ENCODE measurements at places on chromosomes 4 and X.
A peak's percentile ranks its signal among the peaks of the same experiment; 100 is the strongest.

DNA sequence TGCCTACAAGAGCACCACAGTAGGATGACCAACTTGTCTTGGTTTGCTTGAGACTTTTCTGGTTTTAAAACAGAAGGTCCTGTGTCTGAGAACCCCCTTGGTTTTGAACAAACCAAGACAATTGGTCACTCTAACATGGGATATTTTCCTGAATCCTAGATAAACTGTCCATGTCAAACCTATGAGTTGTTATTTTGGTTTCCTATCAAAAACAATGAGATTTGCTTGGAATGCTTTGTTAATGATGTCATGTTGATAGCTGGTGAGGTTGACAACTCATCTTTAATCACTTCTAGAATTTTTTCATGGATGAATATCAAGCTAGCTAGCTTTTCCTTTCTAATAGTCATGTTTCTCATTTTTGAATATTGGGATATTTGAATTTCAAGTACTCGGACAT lies 518.3 kb upstream of the ARX start:
- DNase-seq = no peak

DNA sequence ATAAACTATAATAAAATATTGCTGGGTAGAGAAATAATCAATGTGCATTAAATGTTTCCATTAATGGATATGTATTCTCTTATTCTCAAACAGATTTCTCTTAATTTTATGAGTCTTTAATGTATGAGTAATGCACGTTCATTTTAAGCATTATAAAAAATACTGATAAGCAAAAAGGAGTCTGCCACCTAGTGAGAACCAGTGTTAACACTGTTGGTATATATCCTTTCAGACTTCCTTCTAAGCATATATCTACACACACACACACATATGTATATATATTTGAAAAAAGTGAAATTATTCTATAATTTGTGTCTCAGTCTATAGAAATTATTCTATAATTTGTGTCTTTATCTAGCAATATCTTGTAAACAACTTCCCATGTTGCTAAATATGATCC lies 49.9 kb upstream of the MTMR1 start:
- peak; percentile 6 for DNase-seq

- DNase-seq = no peak
Observed at GRCh38 chrX:151935358-151935757, 22.7 kb downstream of the MAGEA4 start.

DNA sequence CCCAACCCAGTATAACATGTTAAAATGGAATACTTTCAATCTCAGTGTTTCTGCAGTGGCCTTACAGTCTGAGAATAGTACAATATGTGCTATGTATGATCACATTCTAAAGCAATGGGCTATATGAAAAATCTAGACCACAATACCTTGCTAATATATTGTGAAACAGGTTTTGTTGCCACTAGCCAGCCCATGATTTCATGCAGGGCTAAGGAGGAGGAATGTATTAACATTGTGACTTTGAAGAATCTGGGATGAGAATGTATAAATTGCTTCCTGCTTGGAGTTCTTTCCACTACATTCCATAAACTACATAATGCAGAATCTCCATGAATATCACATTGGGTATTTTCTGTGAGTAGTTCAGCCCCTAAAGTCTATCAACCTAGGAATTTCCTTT lies 935.4 kb upstream of the GRIA3 start:
- DNase-seq = no peak

GRCh38 chr4:36502350-36502749 lies 220.9 kb downstream of the DTHD1 start:
- no peak for DNase-seq

DNA sequence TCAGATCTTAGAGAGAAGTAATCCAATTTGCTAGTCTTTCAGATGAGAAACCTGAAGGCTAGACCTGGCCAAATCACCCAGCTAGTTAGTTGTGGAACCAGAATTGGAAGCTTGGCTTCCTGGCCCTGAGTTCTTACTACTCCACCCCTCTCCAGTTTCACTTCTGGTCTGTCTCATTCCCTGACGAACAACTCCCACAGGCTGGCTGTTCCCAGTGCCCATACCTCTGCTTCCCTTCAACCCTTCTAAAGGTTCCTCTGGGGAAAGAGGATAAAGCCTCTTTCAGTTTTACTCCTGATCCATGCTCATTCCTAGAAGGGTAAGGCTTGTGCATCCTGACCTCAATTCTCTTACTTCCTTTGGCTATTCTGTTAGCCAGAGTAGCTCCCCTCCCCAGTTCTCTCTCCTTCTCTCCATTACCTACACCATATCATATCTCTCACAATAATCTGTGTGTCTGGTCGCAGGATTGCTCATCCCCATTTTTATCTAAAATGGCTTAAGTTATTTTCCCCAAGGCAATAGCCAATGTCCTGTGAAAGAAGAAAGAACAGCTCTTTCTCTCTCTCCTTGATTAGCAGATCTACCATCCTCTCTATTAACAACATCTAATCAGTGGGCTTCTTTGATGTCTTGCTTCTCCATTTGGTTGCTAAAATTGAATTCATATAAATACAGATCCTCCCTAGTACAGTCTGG lies 155.0 kb upstream of the MAOA start:
- DNase-seq = no peak

DNA sequence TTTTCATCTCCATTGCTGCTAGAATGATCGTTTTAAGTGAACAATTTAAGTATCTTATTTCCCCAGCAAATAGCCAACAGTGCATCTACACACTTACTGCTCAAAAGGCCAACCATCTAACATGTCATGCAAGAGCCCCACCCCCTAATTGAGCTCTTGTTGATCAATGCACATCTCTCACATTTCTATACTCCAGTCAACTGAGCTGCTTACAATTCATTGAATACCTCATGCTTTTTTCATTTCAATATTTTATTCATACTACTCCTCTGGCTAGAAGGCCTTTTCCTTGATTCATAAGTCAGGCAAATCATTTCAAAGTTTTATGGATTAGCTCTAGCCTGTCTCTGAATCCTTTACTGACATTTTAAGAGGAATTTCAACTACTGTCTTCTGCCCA lies 79.0 kb upstream of the WDR17 start:
- DNase-seq = no peak

- DNase-seq = no peak
Observed at GRCh38 chr4:112213091-112213490, 18.5 kb upstream of the AP1AR start.

DNA sequence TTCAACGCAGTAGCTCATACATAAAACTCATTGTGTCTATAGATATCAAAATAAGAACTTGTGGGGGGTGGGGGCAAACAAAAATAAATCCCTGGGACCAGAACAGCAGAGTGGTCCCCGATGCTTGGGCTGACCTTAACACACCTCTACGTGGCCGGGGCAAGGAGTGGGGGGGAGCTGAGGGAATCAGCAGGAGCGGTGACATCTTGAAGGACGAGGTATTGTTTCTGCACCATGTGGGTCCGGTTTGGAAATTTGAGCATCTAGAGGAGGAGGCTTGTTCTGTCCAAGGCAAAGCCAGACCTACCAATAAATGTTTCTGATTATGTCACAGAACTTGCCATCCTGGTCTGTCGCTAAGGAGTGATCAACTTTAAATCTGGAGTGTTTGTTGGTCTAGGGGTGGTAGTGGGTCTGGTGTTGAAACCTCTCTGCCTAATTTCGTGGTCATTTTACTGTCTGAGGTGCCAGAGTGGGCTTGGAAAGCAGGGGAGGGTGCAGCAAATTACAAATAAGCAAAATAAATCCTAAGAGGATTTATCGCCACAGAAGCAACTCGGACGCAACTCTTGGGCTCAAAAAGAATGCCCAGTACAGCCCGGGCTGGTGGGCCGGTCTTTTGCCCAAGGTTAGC lies 774 bp upstream of the RAPGEF2 start:
- DNase-seq = peak; percentile 32

- DNase-seq = peak; percentile 50
Observed at GRCh38 chr4:174423257-174423944, 98.9 kb downstream of the HPGD start.

DNA sequence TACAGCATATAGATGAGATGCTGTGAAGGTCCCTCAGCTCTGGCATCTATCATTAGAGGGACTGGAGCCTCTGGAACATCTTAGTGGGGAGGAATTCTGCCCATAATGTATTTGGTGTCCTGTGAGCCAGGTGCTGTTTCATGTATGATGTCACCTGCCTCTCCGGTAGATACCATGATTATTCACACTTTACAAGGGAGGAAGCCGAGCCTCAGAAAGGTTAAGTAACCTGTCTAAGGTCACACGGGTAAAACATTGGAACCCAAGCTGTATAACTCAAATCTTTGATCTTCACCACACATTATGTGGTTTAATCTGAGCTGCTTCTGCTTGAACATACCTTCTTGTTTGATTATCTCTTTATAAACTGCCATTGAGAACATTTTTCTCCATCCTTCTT lies 442.8 kb downstream of the BCOR start:
- peak; percentile 35 for DNase-seq

DNA sequence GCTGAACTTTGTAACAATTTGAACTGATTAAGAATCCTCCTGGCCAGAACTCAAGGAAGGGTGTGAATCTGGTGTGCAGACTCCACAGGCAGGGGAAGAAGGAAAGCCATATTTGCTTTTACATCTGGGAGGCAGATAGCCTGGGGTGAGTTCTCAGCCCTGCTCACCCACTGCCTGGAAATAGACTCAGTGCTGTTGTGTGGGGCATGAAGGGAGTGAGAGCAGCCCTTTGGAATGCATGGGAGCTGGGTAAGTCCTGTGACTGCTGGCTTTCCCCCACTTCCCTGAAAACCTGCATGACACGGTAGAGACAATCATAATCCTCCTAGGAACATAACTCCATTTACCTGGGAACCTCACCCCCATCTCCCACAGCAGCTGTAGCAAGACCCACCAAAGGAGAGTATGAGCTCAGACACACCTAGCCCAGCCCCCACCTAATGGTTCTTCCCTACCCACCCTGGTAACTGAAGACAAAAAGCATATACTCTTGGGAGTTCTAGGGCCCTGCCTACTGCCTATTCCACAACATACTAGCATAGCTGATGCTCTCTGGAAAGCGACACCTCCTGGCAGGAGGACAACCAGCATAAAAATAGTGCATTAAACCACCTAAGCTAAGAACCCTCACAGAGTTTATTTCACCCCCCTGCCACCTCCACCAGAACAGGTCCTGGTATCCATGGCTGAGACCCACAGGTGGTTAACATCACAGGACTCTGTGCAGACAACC lies 59.3 kb upstream of the UBQLN2 start:
- no peak for DNase-seq

DNA sequence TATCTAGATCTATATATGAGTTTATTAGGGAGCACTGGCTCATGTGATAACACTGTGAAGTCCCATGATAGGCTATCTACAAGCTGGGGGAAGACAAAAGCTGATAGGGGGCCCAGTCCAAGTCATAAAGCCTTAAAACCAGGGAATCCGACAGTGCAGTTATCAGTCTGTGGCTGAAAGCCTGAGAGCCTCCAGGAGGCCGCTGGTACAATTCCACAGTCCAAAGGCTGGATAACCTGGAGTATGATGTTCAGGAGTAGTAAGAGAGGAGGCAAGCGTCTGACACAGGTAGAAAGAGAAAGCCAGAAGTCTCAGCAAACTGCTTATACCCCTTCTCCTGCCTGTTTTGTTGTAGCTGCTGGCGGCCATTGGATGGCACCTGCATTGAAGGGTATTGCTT lies 177.6 kb upstream of the SPRY1 start:
- no peak for DNase-seq

GRCh38 chrX:43836435-43837184 lies 45.6 kb downstream of the MAOB start:
- peak; percentile 58 for DNase-seq

DNA sequence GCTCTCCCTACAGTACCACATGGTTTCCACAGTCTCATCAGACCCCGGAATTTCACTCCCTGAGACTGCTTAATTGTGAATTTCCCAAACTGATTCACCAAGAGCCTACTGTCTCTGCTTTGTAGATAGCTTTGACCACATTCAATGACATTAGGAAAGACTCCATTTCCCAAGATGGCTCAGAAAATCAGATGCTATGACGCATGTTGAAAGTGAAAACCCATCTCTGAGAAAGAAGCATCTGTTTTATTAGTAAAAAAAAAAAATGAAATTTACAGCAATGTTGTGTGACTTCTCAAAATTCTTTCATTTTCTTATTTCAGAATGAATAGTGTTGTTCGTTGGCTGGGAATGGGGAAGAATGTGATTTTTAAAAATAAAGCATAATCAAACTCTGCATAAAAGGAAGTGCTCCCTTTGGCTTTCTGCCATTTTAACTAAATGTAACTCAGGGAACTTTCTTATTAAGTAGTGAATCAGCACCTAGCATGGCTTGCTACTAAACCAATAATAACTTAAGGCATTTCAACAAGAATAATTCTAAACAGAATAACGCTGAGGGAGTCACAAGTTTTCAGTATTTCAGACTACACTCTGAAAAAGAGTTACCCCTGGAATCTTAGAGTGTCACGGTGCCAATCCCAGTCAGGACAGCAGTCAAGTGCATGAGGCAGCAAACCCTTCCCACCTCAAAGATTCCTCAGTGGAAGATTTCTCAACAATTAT lies 97.4 kb upstream of the MYOZ2 start:
- no peak for DNase-seq

- DNase-seq = no peak
Observed at GRCh38 chr4:158521484-158522088, at the start of gene RXFP1. Gene RXFP1, plus strand, starts transcription at chr4:158521882. Its CDS starts 95 bp downstream, at chr4:158521977.

DNA sequence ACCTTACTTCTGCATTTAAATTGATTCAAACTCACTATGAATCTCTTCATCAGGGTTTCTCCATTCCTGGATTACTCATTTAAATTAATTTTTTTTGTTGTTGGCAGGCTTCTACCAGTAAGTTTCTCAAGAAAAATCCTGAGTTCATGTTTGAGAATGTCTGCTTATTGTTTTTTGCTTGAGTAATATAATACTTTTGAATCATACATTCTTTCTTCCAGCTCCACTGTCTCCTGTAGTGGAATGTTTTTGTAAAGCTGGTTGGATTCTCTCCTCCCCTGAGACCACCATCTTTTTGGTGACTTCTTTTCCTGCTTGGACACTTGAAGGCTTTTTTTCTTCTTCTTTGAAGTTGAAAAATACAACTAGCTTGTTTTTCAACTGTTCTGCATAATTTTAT lies 4.3 kb upstream of the MID1IP1 start:
- DNase-seq = no peak

DNA sequence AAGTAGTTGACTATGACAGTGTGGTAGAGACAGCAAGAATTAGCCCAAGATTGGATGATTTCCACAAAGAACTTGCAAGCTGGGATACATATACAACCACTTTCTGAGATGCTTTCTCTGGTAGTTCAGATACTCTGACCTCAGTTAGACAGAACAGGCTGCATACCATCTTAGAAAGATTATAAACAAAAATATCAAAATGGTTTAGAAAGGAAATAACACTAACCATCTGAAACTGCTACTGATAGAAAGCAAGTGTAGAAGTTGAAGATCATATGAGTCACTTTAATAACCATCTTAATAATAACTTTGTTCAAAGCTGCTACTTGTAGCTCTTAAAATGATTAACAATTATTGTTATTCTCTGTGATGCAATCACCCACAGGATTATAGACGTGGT lies 255.4 kb upstream of the TTC29 start:
- DNase-seq = no peak

DNA sequence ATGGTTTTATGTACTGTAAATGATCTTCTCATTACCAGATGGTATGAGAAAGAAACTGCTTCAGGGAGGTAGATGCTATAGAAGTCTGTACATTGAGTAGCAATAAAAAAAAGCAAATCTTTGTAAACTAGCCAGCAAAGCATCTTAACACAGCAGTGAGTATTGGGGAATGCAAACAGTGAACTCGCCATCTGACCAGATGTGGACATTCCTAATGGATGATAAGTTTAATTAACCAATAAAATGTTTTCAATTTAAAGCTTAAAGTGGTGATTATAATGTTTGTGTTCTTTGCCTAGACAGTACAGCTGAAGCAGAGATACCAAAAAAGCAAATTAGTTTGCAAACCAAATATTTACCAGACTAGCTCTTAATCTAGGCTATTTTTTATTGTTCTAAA lies 1144.2 kb downstream of the FAT4 start:
- DNase-seq = no peak
